ENCODE measurements at places on chromosomes 16 and 17.

DNA sequence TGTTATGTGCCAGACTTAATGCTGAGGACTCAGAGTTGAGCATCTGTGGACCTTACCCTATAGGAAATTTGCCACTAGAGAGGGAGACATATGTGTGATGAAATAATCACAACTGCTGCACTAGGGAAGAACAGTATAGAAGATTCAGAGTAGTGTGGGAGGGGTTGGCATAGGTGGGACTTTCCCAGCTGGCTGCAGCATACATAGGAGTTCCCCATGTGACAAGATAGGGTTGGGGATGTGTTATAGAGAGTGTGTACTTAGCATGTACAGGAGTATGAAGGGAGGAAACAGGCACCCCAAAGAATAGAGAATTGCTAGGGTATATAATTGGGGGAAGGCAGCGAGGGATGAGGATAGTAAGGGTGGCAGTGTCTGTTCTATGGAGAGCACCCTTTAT lies 2.9 kb downstream of the NUP93 start:
- no peak for DNase-seq

DNA sequence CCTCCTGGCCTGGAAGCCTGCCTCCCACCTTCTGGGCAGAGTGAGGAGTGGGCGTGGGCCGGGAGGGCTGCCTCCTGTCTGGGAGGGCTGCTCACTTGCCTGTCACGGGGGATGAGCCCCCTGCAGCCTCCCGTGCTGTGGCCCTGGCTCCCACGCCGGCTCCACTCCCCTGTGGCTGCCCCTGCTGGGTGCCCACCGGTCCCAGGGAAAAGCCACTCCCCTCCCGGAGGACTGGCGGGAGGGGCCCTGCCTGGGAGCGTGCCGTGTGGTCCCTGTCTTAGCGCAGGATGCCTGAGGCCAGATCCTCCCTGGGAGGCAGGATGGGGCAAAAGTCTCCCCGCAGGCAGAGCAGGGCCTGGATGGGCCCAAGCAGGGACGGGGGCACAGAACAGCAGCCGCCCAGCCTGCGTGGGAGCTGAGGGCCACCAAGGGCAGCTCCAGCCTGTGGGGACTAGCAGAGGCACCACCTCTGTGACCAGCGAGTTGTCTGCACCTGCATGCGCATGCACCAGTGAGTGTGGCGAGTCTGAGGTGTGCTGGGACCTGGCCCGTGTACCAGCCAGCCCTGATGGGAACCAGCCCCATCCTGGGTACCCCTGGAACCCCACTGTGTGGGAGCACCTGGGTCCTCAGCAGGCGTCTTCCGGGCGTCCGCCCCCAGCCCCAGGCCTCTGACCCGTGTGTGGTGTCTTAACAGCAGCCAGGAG lies 339.9 kb downstream of the SEC14L1 start:
- DNase-seq = no peak

- no peak for DNase-seq
These were observed 76.8 kb downstream of the CCDC182 start for GRCh38 chr17:57668332-57668731.

DNA sequence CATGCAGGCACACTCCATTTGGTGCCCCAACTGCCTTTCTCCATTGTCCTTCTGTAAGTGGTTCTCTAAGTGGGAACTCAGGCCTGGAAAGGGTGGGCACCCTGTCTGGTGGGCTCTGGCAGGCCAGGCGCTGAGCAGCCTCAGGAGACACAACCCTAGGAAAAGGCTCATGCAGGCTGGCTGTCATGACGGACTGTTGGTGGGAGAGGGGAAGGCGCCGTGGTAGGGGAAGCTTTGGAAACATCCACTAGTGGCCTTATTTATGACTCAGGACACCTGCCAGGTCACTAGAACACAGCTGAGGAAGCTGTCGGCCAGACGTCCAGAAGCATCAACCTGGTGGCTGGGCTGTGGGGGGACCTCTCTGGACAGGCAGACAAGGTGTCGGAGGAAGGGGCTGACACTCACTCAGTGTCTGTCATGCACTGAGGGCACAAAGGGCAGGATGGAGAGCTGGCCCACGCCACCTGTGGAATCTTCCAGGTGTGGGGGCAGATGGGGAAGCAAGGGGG lies 216.0 kb downstream of the SEC14L1 start:
- no peak for DNase-seq

- DNase-seq = no peak
These were observed 9.9 kb downstream of the PER1 start for GRCh38 chr17:8142158-8142886.

DNA sequence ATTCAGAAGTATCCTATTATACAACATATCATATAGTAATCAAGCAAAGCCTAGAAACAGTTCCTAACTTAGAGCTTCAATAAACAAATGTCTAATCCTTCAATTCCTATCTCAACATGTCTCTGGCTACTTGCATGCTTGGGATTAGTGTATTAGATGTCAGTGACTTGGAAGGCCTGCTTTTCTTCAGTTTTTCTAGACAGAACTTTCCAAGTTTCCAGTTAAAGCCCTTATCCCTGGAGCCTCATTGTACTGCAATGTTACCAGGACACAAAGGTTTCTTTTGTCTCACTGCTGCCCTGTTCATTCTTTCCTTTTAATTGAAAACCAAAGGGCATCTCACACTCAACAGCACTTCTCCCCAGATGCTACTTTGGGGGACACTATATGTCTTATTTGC lies 16.5 kb downstream of the PSME3IP1 start:
- no peak for DNase-seq

DNA sequence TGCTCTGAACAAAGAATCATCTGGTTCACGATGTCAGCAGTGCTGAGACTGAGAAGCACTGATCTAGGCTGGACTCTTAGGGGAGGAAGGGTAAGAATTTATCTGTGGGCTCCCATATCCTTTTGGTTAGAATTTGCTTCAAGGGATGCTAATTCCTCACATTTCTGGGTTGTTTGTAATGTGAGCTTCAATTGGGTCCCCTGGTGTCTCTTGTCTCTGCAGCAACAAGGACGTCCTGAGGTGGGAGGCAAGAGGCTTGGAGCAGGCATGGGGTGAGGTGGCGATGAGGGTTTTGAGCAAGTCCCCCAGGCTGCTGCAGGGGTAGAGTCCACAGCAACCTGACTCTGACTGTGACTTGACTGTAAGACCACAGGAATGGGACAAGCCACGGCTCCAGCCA lies 213.8 kb upstream of the NLRP1 start:
- no peak for DNase-seq

- DNase-seq = peak; percentile 55
These were observed 31.3 kb upstream of the KRT17 start for GRCh38 chr17:41655611-41656111.

DNA sequence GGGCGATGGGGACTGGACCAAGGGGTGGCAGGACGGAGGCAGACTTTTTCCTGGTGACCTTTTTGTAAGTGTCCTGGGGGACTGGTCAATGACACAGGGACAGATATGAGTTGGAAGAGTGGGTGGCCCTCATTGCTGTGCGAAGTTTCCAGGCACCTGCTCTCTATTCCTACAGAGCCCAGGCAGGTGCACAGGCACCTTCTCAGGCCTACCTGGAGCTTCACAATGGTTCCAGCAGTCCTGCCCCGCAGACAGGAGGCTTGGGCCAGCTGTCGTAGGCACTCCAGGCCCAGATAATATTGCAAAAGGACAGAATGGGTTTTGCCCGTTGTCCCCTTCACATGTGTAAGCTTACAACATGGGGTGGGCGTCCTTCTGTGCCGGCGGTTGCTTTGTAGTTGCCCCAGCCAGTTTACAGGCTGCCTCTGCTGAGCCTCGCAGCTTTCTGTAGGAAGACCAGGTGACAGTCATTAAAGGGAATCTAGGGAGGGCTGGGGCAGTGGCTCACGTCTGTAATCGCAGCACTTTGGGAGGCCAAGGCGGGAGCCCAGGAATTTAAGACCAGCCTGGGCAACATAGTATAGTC lies 84.3 kb downstream of the ARHGAP23 start:
- no peak for DNase-seq

GRCh38 chr17:66942451-66943264 lies 21.8 kb upstream of the CACNG4 start:
- peak; percentile 40 for DNase-seq

DNA sequence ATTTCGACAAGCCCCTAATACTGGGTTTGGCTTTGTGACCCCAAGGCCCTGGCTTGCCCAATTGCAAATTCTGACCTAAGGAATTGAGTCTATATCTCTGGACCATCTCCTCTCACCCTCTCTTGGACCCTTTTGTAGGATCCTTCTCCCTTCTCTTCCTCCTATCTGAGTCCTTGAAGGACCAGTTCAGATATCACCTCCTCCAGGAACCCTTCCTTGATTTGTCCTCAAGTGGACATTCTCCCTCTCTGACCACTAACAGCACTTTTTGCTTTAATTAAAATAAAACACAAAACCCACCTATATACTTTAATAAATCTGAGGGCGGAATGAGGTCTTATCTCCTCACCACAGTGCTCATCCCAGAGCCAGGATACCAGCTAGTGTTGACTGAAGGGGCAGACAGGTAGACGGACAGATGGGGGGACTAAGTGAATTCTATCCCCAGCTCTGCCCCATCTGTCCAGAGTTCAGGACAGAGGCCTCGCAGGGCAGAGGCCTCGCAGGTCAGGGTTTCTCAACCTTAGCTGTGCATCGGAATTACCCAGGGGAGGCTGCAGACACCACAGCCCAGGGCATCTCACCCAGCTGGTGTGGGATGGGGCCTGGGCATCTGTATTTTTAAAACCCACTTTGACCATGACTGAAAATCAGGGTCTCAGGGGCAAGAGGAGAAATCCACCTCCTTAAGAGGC lies 9.1 kb downstream of the PLCD3 start:
- DNase-seq = no peak

GRCh38 chr17:178292-179065 lies 3.0 kb downstream of the DOC2B start:
- DNase-seq = no peak

GRCh38 chr17:16131593-16131992 lies 83.7 kb downstream of the NCOR1 start:
- DNase-seq = no peak

DNA sequence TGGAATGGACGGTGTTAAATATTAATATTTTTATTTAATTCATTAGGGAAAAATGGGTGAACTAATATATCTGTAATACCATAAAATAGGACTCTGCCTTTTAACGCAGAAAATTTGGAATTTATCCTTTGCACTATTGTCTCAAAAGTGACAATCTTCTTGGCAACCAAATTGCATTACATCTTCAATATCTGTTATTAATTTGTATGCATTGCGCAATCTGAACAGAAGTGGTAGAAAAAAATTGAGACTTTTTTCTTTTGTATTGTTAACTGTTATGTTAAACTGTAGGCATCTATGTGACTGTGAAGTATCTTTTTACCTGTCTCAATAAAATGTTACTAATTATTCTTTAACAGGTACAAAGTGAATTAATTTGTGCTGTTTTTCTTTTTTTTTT lies 55.6 kb downstream of the PPM1E start:
- DNase-seq = no peak

DNA sequence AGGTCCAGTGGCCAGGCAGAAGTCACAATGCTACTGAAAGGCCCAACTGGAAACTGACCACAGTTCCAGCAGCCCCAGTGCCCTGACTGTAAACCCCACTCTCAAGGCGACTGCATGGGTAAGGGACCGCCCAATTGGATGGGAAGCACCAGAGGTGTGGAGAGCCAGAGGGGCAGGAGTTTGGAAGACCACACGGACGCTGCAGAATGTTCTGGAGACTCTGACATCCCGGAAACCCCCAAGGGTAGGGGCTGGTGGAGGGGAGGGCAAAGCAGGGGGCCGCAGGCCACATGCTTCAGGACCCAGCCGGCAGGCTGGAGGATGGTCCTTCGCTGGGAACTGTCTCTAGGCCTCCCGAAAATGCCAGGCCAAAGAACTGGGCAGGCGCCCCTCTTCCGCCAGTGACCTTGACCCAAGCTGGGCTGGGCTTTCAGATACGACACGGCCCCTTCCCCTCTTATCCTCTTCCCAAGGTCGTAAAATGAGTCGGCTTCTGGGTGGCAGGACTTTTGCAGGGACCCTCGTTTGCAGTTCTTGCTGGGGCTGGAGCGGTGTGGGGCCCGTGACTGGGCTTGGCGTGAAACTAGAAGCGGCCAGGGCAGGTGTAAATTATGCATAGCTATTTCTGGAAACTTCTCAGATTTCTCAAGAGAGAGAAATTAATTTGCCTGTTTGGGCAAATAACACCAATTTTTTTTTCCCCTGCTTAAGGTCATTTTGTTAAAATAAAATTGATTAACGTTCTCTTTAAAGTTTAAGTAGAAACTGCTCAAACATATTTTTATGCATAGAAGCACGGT lies 110.2 kb downstream of the C16orf78 start:
- DNase-seq = no peak

- DNase-seq = no peak
These were observed 88.8 kb downstream of the LITAF start for GRCh38 chr16:11497851-11498289.

DNA sequence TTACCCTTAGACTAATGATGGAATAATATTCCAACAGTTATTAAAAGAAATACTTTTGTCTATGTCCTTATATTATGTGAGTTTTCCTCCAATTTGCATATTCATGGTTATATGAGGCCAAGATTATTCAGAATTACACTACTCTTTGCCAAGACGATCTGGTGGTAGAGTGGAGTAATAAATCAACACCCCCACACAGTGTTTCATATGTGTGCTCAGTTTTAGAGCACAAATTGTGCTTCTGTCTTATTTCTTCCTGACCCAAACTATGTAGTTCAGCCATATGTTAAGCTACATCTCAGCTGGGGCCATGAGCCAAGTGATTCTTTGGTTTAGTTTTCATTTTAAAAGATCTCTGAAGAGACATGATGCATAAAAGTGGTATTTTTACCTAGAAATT lies 26.9 kb upstream of the PPM1E start:
- no peak for DNase-seq

GRCh38 chr17:22669721-22670120 lies 977.4 kb downstream of the KCNJ18 start:
- no peak for DNase-seq

DNA sequence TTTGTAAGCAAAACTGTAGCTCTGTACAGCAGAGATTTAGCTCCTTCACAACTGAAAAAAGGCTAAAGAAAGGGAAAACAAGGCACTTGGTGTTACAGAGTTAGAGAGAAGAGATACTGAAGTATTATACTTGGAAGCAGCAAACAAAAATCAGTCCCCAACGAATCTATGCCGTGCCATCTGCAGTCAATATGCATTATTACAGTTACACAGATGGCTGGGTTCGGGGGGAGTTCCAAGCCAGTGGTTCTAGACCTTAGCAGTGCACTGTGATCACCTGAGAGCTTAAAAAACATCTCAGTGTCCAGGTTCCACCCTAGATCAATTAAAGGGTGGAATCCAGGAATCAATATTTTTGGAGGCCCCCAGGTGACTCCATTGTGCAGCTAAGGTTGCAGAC lies 489.9 kb downstream of the SHISA9 start:
- no peak for DNase-seq

DNA sequence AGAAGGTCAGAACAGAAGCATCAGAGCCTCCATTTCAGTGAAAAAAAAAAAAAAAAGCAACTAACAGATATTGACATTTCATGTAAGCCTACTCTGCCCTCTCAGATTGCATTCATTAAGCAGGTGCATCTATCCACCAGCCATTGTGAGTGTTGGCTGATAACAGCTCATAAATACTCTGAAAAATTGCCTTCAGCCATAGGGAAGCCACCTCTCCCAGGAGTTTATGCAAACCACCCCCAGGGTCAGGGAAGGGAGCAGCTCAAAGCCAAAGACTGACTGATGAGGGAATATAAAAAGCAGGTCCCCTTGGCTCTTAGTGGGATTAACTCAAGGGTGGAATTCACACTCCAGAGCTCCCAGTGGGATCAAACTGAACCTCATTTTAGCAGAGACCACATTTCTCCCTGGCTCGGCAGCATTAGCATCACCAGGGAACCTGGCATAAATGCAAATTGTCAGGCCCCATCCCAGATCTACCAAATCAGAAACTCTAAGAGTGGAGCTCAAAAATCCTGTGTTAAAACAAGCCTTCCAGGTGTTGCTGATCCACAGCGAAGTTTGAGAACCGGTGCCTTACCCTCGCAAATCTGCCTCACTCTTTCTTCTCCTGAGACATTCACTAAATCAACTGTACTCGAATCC lies 14.2 kb downstream of the APOH start:
- DNase-seq = no peak

Measured in iPS-NIHi11 (cell line).